NCI-H2081 treated with DMSO at 0.1 percent for 48 hours (cell line): ENCODE measurements at places on chromosomes 6 and 20.

DNA sequence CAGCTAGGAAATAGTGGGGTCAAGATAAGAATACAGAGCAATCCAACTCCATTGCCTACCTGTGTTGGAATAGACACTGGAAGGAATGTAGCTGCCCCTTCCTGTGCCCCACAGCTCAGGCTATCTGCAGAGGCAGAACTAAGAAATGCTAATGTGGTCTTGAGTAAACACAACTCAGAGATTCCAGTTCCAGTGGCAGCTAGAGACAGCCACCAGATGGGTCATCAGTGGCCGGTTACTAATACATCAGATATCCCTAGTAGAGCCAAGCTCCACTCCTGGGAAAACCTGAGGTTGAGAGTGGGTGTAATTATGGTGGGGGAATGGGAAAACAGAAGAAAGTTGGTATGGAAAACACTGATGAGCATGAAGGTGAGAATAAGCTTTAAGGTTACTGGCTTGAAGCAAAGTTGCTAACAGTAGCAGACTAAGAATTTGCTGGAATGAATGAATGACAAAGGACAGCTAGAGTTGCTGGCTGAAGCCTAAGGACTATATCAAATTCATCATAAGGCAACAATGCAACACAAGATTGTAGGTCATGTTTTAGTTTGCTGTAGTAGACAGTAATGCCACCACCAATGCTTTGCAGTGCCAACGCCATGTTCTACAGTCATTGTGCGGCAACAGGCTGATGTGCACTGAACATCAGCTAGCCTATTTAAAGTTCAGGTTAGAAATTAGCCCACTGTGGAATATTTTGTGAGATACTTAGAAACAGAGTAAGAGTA, 28.3 kb upstream of the FAM83C start:
- DNase-seq: no peak

DNA sequence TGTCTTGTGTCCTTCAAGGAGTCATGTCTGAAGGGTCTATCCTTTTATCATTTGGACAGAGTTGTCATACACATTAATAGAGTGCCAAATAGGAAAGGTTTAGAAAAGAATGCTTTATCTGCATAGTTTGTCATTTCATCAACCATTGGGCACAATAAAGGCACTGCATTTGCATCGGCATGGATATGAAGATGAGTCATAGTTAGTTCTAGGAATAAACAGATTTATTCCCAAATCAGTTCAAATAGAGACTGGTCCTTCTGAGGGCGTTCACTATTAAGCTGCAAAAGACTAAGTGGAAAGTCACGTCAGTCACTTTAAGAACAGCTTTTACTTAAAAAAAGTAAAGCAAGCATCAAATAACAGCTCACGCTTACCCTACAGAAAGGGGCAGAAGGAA, 90.8 kb downstream of the CDS2 start:
- DNase-seq: no peak

GRCh38 chr6:18207438-18207837, 52.2 kb downstream of the KDM1B start:
- no peak for DNase-seq

- no peak for DNase-seq
These were observed 13.2 kb downstream of the SS18L1 start for GRCh38 chr20:62156592-62157386.

DNA sequence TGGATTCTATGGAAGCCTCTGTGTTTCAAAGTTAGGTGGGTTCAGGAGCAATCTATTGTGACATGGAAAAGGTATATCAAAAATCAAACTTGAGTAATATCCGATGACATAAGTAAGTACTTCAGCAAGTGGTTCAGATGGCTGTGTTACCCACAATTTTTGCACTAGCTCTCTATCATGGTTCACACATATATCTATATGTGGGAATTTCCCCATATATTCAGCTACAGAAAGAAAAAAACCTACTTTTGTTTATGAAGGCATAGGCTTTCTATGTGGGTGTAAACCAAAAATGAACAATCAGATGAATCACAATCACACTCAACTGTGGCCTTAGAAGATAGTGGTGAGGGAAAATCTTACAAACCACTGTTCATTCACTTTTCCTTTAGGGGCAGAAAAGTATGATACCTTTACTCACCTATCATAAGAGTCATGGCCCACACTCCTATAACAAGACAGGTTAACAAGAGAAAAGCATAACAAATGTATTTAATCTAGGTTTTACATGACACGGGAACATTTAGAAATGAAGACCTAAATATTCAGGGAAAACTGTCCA, 449.6 kb upstream of the HTR1E start:
- DNase-seq: no peak

DNA sequence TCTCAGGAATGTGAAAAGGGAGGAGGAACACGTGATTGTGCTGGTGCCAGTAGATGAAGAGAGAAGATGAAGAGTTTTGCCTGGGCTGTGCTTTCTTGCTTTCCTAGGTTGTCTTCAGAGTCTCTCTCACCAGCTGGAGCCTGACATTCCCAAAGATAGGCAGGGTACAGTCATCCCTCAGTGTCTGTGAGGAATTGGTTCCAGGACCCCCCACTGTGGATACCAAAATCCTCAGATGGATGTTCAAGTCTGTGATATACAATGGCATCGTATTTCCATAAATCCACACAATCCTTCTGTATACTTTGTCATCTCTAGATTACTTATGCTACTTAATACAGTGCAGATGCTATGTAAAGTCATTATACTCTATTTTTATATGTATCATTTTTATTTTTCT, 113.5 kb downstream of the SAMD5 start:
- DNase-seq: no peak

GRCh38 chr6:153085239-153085638, 45.8 kb downstream of the RGS17 start:
- DNase-seq: no peak

DNA sequence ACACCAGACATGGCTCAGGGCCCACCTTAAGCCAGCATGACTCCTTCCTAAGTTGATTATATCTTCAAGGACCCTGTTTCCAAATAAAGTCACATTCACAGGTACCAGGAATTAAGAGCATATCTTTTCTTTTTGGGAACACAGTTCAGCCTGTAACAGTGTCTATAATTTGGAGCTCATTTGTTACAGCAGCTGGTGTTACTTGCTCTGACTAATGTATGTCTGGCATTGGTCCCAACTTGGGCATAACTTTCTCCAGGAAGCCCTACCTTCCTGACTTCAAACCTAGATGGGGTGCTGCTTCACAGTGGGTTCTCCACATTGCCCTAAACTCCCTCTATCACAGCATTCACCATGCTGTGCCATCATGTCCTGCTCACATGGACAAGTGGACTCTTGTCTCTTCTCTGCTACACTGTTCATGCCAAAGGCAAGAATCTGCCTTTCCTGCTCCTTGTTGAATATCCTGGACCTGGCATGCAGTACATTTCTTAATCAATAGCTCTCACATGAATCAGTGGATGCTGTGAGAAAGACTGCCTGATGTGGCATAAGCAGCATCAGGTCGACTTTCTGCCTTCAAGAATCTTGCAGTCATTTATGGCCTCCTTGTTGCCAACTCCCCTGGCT, 117.4 kb upstream of the FOXA2 start:
- no peak for DNase-seq

GRCh38 chr6:162200041-162200440, 527.5 kb downstream of the PRKN start:
- DNase-seq: no peak

DNA sequence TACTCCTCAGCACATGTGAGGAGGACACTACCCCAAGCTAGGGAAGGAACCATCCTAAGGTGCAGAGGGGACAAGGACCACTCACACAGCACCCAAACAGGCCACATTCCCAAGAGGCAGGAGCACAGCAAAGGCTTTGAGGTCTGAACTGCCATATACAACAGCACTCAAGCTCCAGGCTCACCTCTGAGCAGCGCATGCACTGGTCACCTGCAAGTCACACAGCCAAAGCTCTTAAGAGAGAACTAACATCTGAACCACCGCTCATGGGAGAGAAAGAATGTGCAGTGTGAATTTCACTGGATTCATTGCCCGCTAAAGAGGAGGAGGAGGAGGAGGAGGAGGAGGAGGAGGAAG, 31.0 kb downstream of the NPEPL1 start:
- no peak for DNase-seq
